COLO829 (cell line): ENCODE measurements at places on chromosomes 6 and 20.

GRCh38 chr6:25542984-25543910 is 108.8 kb upstream of the SCGN start:
- no peak for DNase-seq

- no peak for DNase-seq
Observed at GRCh38 chr6:109867970-109868358, 110.1 kb upstream of the GPR6 start.

- DNase-seq, result no peak
Observed at GRCh38 chr20:57483287-57484050, 41.5 kb downstream of the CTCFL start.

DNA sequence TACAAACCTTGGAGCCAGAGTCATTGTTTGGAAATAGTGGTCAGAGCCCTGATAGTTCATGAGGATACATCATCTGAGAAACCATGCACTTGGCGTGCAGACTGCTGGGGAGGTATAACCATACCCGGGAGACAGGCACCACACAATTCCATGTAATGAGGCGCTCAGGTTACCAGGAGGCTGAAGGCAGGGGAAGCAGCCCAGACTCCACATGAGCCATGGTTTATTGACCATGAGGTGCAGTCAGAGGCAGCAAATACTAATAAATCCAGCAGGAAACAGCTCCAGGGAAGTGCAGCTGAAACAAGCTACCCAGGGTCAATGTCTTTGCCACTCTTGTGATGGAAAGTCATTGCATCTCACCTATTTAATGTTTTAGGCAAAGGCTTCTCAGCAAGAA is 156.0 kb downstream of the TBC1D7 start:
- no peak for DNase-seq

DNA sequence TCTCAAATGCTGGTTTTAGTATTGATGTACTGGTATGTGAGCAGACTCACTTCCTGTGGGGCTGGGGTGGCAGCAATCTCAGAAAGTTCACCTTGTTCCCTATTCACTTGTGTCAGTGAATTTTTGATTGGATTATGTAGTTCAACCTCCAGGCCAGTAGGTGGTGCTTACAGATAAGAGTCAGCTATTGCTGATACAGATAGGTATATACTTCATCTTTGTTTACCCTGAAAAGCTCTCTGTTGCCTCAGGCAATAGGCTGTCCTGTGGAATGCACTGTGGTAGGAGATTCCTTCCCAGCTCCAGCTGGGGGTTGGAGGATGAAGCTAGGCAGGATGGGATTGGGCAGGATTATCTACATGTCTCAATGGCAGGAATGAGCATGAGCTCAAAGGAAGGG is 851.2 kb upstream of the EYS start:
- DNase-seq, result no peak

DNA sequence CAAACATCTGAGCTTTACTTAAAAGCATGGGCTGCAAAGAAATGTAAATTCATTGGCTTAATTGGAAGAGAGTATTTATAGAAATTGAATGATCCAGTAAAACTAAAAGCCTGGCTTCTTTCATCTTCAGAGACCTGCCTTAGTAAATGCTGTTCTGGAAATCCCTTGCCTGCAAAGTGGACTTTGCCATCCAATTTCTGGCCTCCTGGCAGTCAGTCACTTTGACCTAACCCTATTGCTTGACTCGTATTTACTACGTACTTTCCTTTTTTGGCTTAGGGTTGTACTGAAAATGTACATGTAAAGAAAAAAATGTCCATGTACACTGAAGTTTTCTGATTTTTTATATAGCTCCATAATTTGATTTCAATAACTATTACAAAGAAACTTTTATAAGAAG is 47.1 kb downstream of the E2F3 start:
- no peak for DNase-seq

GRCh38 chr6:142485256-142485655 is 183.4 kb downstream of the ADGRG6 start:
- DNase-seq, result no peak

DNA sequence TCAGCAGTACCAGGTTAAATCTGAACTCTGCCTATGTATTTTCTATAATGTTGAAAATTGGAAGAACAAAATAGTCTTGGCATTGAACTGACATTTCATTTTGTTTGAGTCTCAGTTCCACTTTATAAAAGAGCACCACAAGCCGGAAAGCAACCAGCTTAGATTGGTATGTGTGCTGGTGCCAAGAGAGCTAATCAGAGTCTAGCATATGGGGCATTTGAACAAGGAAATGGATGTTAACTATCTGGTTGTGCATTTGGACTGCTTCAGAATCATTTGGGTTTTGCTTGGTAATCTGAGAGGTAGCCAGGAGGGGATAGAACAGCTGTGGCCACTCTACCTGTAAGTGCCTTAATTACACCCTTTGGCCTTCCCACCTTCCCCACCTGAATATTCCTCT is 184.8 kb downstream of the GRIK2 start:
- no peak for DNase-seq

- DNase-seq, result peak; percentile 56
Observed at GRCh38 chr20:47973519-47974233, 188.4 kb upstream of the SULF2 start.

- DNase-seq, result no peak
Observed at GRCh38 chr6:28634411-28634760, 108.7 kb downstream of the GPX5 start.

DNA sequence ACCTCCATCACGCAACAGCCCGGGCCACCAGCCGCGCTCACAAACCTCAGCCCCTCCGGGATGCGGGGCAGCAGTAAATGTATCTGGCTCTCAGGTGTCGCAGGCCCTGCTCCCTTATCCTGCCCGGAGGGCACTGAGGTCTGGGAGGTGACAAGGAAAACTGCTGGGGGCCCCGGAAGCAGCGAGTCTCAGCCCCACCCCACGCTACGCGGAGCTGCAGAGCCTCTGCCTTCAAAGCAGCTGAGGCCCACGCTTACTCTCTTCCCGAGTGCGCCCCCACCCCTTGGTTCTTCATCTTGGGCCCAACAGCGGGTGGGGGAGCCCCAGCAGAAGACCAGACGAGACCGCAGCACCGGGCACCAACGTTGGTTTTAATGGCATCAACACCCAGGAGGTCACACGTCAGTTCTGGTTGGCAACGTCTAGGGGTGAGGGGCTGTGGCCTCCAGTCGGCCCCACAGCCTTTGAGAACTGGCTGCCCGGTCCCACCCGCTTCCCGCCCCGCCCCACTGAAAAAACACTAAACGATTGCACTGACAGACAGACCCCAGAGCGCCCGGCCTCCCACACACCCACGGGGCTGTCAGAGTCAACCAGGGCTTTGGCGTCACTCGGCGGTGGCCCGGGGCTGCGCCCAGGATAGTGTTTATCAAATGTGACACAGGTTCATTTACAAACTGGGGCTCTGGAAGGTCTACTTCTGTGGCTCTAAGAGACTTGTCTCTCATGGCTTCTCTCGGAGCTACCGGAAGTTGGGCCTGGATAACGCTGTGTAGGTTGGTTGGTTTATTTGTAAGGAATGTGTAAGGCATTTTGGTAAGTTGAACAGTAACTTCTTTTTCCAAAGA is 43.7 kb downstream of the DSTN start:
- DNase-seq, result no peak

DNA sequence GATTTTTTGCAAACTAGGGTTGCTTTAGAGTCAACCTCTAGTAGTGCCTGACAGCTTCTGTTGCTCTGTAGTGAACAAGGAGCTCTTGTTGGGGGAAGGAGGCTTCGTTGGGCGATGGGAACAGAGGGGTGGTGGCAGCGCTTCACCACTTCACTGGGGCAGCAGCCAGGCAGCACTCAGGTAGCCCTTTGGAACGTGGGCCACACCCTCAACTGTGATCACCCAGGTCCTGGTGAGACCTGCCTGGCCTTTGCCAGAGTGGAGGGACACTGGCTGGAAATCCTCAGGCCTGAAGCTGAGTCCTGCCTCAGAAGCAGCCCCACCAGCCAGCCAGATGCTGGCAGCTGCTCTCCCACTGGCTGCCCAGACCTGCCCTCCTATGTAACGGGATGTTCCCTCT is 10.4 kb upstream of the EDN3 start:
- DNase-seq, result no peak

- DNase-seq, result no peak
Observed at GRCh38 chr6:52547647-52548352, 29.1 kb downstream of the TRAM2 start.

DNA sequence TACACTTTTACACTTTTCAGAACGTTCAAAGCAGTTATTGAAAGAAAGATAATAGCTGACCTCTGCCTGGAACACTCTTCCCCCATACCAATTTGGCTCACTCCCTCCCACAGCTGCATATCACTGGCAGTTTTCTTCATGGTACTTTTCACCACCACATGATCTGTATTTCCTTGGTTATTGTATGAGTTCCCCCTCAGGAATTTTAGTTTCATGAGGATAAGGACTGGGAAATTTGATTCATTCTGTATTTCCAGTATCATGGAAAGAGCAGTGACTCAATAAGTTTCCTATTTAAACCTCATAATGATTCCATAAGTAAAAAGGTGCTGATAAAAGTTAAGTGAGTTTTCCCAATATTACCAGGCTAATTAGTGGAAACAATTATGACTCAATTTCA is 16.0 kb downstream of the HTR1B start:
- no peak for DNase-seq

DNA sequence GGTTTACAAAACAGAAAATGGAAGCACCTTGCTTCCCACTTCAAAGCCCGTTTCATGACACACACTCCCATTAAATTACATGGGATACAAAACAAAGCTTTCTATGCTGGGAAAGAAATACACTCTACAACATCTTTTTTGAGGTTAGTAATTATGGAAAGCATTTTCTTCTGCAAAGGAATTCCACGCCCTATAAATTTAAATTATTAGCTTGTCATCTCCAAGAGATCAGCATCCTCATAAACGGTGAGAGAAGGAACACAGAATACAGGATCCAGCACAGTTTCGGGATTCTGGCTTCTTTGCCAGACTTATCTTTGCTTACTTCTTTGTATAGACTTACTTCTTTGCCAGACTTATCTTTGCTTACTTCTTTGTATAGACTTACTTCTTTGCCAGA is 1.3 kb upstream of the SMPDL3A start:
- no peak for DNase-seq

GRCh38 chr6:166939894-166940293 is 16.5 kb downstream of the RNASET2 start:
- DNase-seq, result no peak
